NCI-H1417 treated with DMSO at 0.1 percent for 48 hours (cell line): ENCODE measurements at places on chromosomes 4 and X.

DNA sequence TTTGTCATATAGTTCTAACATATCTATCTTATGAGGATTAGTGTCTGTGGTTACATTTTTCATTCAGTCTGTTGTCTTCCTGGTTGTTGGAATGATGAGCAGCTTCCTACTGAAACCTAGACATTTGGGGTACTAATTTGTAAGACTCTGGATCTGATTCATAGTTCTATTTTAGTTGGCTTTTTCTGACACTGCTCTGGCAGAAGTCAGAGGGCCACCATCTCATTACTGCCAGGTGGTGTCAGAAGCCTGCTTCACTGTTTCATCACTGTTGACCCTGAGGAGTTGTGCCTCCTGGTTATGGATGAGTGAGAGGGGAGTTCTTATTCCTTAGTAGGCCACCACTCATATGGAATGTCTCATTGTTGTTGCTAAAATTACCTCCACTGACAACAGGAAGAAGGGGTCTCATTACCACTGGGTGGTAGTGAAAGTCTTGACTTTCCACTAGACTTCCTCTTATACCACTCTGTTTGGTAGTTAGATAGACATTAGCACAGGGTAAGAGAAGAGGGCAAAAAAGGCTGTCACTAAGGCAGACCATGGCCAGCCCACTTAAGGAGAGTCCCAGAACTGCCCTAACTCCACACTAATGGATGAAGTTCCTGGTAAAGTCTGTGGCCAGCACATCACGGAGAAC, 395.2 kb downstream of the SPOCK3 start:
- DNase-seq: no peak

DNA sequence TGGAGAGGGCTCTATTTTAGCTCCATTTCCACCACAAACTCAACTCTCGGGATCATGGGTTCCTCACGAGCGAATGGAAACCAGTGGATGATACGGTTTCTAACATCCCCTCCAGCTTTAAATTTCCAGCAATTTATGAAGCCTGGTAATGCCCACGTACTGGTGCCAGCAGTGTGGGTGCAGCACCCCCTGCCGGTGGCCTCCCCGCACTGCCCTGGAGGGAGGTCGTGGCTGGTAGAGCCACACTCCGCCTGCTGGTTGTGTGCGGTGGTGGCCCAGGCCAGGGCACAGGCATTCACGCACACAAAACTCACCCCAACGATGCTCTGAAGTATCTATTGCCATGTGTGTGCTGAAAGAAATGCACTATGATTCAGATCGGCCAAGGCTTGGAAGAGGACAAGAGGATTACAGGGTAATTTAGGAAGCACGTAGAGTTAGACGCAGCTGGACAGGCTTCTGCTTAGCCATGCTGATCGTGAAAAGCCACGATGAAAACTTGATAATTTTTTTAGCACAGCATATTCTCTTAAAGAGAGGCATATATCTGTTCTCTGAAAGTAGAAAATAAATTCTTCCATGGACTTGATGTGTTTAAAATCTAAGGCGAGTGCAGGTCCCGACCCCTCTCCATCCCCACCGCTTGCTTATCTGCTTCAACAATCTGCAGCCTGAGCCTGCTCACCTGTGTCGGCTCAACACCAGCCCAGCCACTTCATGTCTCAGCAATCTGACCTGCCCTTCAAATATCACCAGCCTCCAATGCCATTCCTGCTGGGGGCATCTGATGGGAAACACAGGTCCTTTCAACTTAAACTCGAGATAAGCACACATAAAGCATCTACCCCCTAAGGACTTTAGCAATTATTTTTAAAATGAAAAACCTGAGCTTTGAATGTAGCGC, 59.1 kb downstream of the SCD5 start:
- no peak for DNase-seq

- DNase-seq: no peak
Measured at GRCh38 chr4:102036619-102037376, 246.3 kb downstream of the BANK1 start.

GRCh38 chrX:65633826-65634225, 33.6 kb upstream of the MSN start:
- no peak for DNase-seq

- no peak for DNase-seq
Measured at GRCh38 chr4:78345237-78345636, 206.3 kb upstream of the ANXA3 start.

- no peak for DNase-seq
Measured at GRCh38 chr4:80388284-80388607, 52.7 kb downstream of the CFAP299 start.

DNA sequence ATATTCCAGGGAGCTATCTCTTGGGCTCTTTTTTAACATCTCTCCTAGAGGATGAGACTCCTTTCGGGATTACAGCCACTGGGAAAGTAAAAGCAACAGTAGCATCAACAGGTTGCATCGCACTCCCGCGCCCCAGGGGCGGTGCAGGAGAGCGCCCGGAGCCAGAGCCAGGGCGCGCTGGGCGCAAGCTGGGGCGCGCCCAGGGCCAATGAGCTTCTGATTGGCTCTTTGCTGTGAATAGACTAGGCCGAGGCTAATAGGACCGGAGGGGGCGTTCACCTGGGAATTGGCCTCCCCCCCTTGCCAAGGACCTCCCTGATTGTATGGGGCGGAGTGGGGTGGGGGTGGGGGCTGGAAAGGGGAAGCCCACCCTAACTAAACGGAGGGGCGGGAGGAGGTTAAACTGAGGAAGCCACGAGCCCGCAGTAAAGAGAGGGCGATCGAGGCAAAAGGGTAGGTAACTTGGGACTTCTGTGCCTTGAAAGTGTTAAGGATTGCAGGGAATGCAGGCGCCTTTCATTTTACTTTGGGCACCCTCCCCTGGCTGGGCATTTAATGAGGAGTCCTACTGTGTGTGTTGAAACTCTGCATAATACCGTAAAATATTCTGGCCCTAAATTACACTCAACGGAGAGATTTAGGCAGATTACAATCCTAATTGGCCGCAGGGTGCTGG, 1.1 kb upstream of the ATOH1 start:
- DNase-seq: no peak

- DNase-seq: no peak
Measured at GRCh38 chr4:166501941-166502382, 628.9 kb downstream of the TLL1 start.

DNA sequence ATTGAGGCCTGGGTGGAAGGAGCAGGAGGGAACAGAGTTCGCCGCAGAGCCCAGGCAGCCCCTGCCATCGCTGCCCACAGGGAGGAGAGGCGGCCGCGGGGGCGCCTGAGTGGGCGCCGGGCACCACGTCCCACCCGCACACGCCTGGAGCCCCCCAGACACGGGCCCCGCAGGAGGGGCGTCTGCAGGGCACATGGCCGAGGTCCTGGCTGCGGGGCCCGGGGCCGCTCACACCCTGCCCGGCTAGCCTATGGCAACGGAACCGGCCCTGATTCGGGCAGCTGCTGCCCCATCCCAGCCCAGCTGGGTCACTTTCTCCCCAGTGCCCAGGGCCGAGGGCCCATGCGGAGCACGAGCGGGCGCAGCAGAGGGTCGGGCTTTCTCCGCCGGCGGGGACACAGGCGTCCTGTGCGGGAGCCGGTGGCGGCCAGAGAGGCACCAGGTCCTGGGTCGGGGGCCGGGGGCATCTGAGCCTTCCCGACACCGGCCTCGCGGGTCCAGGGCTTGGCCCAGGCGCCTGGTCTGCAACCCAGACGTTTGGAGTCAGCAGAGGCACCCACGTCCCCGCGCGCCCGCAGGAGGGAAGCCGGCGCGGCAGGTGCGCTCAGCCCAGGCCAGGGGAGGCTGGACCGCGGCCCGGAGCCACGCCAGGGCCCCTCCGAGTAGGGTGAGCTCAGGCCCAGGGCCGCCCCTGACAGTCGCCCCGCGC, 91.2 kb downstream of the FAM53A start:
- no peak for DNase-seq

GRCh38 chr4:1900087-1900433, 28.9 kb downstream of the NSD2 start:
- no peak for DNase-seq

DNA sequence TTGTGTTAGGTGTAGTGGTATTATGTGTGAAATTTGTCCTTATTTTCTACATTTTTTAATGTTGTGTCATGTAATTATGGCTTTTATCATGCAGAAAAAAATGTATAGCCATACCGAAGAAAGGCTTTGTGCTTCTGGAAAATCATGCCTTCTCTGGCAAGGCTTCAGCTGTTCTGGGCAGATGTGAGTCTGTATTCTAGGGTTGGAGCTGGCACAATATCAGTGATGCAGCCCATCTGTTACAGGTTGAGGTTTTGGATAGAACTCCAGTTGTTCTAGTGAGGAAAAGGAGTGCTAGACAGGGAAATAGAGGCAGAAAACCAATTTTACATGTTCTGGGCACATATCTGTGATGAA, 44.8 kb upstream of the PRSS12 start:
- no peak for DNase-seq

GRCh38 chr4:89099034-89099433, 12.3 kb upstream of the TIGD2 start:
- no peak for DNase-seq

DNA sequence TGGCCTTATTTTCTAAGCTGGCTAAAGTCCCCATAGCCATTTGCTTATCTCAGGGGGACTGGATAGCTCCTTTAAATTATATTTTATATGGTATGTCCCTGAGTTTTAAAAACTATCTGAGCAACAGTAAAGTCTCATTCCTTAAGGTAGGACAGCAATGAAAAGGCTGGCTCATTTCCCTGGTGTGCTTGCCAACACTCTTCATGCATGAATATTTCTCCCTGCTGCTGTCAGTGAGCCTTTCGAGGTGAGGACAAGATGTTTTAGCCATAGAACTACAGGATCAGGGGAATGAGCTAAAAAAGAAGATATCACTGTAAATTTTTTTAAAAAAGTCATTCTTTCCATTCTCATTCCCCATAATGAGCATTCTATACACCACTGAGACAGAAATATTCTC, 427.3 kb upstream of the FAM241A start:
- DNase-seq: no peak

DNA sequence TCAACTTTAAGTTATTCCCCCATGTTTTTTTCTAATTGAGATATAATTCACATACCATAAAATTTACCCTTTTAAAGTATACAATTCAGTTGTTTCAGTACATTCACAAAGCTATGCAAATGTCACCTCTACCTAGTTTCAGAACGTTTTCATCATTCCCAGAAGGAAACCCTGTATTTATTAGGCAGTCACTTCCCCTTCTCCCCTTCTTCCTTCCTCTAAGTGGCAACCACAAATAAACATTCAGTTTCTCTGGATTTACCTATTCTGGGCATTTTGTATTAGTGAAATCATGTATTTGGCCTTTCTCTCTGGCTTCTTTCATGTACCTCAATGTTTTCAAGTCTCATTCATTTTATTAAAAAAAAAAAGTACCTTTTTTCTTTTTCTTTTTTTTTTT, 101.9 kb downstream of the TET2 start:
- DNase-seq: no peak

DNA sequence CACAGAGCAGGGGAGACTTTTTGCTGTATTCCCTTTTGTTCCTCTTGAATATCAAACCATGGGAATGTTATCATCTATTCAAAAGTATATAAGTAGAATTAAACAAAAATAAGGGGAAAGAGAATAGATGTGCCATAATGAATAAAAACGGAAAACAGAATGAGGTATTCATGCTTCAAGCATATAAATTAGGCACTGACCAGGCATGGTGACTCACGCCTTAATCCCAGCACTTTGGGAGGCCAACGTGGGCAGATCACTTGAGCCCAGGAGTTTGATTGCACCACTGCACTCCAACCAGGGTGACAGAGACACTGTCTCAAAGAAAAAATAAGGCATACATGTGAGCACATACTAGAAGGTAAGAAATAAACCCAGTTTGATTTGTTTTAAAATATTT, 16.3 kb upstream of the NEUROG2 start:
- DNase-seq: no peak

GRCh38 chr4:185591679-185592141, 56.4 kb upstream of the PDLIM3 start:
- no peak for DNase-seq

- DNase-seq: no peak
Measured at GRCh38 chrX:69234624-69235023, 69.4 kb upstream of the PJA1 start.

DNA sequence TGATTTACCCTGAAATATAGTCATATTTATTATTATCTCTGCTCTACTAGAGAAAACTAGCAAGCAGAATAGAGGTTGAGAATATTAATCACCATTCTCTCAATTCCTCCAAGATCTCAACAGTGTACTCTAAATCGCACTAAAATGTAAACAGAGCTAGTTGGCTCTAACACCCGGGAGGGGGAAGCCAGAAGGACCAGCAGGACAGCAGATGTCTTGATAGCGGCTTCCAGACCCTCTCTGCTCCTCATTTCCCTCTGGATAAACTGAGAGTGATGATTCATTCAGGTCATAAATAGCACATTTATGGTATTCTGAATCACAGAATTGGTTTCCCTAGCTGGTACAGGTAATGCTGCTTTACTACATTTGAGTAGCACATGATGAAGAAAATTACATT, 82.5 kb downstream of the TBC1D9 start:
- DNase-seq: no peak

DNA sequence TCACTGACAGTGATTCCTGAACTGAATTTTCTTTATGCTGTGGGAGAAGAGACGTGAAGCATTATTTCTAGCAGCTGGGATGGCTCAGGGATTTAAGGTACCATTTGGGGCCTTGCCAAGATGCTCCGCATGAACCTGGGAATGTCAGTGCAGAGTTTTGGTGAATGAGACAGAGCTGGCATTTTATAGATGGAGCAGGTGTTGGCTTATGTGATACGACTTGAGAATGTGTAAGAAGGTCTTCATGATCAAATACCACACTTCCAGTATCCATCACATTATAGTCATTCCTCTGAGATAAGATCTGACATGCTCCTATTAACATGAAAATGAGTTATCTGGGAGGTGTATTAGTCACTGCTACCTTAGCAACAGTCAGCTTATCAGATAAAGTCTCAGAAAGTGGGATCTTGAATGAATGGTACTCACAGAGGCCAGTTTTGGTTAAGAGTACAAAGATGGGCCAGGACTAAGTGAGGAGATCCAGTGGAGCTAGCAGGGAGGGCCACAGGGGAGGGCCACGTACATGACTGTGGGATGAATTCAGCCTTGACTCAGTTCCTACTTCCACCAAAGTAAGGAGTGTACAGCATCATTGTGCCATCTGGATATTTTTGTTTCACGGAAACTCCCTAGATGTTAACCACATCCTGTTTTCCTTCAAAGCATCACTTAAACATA, 116.7 kb downstream of the SPCS3 start:
- DNase-seq: no peak

GRCh38 chrX:39514801-39515200, 583.0 kb downstream of the BCOR start:
- no peak for DNase-seq

GRCh38 chr4:179353786-179354185, 1911.5 kb upstream of the AGA start:
- no peak for DNase-seq

- no peak for DNase-seq
Measured at GRCh38 chrX:10749113-10749512, 128.7 kb upstream of the MID1 start.
